ENCODE measurements at places on chromosomes 4 and X. TPM values are rescaled to one million over a fixed set of nuclear protein-coding genes. Genes with fewer than 3 reads are reported as not detected.

DNA sequence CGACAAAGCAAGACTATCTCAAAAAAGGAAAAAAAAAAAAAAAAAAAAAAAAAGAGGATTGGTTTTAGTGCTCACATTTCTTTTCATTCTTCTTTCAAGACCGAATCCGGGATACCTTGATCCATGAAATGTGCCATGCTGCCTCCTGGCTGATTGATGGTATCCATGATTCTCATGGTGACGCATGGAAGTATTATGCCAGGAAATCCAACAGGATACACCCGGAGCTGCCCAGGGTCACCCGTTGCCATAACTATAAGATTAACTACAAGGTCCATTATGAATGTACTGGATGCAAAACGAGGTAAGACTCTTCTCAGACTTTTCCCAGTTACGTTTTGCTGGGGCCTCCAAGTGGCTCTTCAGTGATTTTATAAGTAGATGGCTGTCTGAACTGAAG is 6.1 kb downstream of the CXCR3 start:
- DNase-seq, result no peak

FGB gene
- not detected for total RNA-seq

GRCh38 chr4:33184657-33185290 is 2464.6 kb downstream of the PCDH7 start:
- no peak for DNase-seq

DNA sequence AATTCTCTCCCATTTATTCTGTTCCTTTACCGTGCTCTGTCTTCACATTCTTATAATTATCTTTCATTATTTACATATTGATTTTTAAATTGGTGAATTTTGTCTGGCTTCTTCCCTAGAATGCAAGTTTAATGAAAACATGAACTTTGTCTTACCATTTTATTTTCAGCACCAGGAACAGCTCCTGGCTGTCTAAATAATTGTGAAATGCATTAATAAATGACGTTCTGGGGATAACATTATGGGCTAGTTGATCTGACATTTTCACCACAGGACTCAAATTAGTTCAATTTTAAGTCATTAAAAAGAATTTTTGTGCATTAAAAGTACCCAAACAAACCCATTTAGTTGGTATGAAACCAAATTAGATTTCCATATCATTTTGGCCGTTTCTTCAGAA is 97.5 kb downstream of the KCTD8 start:
- no peak for DNase-seq

DNA sequence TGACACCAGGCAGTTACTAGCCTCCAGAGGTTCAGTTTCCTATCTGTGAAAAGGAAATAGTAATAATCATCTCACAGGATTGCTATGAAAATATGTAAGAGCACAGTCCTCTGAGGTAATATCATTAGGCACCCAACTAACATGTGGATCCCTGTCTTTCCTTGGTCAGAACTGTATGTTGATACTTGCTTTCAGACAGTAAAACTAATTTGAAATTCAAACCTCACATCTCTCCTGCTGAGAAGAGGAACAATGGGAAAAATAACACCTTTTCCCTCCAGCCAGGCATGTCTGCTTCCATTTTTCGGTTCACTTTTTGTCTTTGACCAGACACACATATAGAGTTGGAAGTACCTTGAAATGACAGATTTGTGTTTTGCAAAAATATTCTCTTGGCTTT is 262.7 kb downstream of the IL15 start:
- DNase-seq, result no peak

DNA sequence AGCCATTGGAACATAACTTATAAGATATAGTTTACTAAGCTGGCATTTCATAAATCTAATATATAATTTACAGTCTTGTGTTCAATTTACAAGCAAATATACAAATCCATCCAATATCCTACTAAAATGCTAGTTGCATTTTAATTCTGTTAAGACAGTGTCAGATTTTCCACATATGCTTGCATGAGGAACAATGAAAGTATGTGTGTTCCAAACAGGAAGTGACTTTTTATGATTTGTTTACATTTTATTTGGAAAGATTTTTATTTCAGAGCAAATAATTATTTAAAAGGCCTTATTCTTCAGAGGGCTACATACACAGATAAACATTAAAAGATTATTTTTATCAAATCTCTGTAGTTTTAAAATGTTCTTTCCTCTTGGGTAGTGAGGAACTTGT is 130.1 kb downstream of the KLHL34 start:
- DNase-seq, result no peak

- DNase-seq, result no peak
Observed at GRCh38 chr4:20015636-20016224, 236.0 kb upstream of the SLIT2 start.
